DMS 273 treated with DMSO at 0.1 percent for 48 hours (cell line): ENCODE measurements at places on chromosomes 7 and 10.
A peak's percentile ranks its signal among the peaks of the same experiment; 100 is the strongest.

DNA sequence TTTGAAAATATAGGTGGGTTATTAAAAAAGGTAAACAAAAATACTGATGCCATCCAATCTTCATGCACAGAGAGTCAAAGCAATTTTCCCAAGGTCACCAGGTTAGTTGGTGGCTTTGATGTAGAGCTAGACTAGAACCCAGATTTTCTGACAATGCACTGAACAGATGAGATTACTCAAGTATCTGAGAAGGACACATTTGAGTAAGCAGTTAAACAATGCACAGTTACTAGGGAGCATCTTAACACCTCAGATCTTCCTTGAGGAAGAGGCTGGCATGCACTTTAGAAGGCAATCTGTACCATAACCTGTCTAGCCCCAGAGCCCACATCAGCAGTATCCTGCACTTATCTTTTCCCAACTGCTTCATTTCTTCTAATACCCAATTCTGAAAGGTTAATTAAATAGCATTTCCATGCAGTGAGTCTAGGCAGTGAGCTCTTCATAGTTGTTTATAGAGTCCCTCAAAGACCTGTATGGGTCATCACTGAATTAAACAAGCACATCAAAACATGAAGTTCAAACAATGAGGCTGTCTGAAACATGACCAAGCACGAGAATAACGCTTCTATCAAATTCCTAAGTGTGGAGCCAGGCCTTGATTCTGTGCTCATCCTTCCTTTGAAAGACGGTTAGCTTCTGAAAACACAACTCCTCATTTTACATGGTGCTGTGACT is 38.2 kb upstream of the ANK3 start:
- no peak for DNase-seq

GRCh38 chr10:93553482-93554315 is 12.8 kb upstream of the FFAR4 start:
- DNase-seq, result no peak

GRCh38 chr10:17109475-17110207 is 20.0 kb downstream of the CUBN start:
- no peak for DNase-seq

GRCh38 chr7:135321556-135321955 is 87.9 kb downstream of the STRA8 start:
- peak; percentile 56 for DNase-seq
